HL-60 (cell line): ENCODE measurements at places on chromosomes 4 and X.

- DNase-seq, result no peak
These were observed 5.2 kb upstream of the ARX start for GRCh38 chrX:25020905-25021449.

DNA sequence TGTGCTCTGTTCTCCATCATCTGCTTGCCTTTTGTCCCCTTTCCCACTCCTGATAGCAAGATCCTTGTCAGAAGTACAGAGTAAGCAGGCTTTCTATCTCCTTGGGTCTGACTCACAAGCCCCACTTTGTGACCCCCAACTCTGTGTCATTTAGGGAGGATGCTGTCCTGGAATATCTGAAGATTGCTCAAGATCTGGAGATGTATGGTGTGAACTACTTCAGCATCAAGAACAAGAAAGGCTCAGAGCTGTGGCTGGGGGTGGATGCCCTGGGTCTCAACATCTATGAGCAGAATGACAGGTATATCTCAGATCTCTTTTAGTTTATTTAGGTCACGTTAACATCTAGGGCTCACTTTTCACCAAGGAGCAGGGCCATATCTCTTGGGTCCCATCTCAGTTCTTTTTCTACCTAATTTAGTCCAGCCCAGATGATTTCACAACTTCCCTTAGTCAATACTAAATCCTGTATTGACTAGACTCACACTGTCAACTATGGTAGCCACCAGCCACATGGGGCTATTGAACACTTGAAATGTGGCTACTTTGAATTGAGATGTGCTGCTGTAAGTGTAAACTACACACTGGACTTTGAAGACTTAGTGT lies 64.3 kb downstream of the MSN start:
- no peak for DNase-seq

DNA sequence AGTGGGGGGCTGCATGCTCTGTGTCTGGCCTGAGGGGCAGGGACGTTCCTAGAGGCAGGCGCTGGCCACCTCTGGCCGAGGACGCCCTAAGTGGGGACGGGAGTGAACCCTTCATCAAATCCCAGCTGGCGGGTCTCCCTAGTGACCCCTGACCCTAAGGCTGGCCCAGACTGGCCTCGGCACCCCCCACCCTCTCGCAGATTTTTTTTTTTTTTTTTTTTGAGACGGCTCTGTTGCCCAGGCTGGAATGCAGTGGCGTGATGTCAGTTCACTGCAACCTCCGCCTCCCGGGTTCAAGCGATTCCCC lies 988 bp upstream of the MXD4 start:
- no peak for DNase-seq

- DNase-seq, result no peak
These were observed 1237.1 kb downstream of the PCDH19 start for GRCh38 chrX:99172958-99173357.

DNA sequence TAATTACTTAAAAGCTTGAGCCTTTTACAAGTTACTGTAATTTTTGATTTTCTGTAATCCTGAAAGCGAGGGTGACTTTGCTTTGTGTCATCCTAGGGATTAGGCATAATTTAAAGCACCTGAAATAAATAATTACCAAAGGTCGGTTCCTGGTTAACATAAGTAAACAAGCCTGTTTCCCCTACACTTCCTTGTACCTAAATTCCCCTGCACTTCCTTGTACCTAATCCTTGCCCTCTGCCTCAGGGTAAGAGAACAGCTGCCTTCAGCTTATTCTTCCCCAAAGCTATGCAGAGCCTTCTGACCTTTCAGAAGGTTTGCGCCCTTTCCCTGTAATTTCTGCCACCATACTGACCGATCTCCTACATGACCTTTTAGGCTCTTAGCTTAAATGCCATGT lies 166.1 kb upstream of the PDE5A start:
- DNase-seq, result no peak

DNA sequence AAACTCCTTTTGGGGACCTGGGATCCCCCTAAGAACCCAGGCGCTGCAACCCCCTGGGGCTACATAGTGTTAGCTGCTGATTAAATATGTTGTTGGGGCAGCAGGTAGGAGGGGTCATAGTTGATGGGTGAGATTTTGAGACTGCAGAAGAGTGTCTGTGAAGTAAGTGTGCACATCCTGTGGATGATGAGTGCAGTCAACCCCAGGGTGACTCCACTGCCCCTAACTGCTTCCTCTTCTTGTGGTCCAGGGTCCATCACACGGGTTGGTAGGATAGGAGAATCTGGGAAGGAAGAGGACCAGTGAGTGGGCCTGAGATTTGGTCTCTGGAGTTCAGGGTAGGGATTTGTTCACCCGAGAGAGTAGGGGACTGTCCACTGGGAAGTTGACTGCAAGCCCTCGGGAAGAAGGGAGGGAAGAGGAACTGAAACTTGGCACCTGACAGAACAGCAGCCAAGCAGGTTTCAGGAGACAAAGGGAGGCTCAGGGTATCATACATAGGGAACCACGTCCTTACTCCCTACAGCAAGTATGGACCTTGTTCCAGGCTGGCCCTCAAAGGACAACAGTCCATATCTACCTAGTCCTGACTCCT lies 8.5 kb downstream of the DLG3 start:
- no peak for DNase-seq
